ENCODE measurements at places on chromosomes 7 and 10.

DNA sequence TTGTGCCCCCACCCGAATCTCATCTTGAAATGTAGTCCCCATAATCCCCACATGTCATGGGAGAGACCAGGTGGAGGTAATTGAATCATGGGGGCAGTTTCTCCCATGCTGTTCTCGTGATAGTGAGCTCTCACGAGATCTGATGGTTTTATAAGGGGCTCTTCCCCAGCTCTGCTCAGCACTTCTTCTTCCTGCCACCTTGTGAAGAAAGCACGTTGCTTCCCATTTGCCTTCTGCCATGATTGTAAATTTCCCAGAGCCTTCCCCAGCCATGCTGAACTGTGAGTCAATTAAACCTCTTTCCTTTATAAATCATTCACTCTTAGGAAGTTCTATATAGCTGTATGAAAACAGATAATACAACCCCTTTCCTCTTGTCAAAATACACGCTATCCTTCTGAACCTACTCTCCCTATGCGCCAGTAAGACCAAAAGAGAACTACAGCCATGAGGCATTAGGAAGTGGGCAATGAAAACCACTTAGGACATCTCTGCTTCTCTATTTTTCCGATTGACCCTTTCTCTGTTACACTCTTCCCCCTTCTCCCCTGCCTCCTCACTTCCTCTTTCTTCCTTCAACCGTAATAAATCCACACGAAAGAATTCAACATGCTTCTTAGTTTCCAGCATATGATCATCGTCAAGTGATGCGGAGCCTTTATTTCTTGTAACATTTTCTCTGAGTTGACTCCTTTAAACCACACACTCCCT, 101.2 kb upstream of the WDR11 start:
- no peak for DNase-seq

GRCh38 chr7:30351286-30351685, 66.9 kb downstream of the ZNRF2 start:
- DNase-seq = no peak

DNA sequence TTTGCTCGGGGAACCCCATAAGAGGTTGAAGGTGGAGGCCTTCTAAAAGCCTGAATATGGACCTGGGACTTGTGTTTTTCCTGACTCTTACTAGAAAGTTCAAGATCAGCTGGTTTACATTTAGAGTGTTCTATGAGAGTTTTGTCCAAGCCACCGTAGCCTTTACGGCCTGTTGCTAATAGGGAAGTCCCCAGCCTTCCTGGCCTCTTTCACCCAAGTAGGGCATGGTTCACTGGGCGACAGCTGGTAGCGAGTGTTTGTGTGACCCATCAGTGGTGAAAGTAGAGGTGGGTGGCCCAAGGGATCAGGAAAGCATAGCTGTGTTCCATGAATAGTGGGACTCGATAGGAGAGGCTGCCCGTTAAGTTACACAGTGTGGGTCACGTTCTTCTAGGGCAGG, 60.1 kb downstream of the RABGEF1 start:
- no peak for DNase-seq

- DNase-seq = no peak
Observed at GRCh38 chr10:107487284-107487683, 322.8 kb upstream of the SORCS1 start.

DNA sequence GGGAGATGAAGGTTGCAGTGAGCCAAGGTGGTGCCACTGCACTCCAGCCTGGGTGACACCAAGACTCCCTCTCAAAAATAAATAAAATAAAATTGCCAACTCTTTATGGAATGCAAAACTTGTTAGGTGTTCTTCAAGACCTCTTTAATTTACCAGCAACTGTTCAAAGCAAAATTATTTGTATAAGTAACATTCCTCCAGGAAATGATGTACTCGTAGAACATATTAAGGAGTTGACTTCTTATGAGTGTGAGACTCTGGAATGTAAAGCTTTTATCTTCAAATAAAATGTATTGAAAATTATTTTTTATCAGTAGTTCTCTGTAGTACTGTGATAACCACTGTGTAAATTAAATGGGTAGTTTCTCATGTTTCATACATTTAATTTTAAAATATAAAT, 94.4 kb downstream of the CYP51A1 start:
- no peak for DNase-seq
